Neural crest cell (in vitro differentiated cells): ENCODE measurements at places on chromosomes 3 and 15. TPM values are rescaled to one million over a fixed set of nuclear protein-coding genes. Genes with fewer than 3 reads are reported as not detected.

- DNase-seq: no peak
Measured at GRCh38 chr15:31504462-31504839, 177.8 kb downstream of the KLF13 start.

DNA sequence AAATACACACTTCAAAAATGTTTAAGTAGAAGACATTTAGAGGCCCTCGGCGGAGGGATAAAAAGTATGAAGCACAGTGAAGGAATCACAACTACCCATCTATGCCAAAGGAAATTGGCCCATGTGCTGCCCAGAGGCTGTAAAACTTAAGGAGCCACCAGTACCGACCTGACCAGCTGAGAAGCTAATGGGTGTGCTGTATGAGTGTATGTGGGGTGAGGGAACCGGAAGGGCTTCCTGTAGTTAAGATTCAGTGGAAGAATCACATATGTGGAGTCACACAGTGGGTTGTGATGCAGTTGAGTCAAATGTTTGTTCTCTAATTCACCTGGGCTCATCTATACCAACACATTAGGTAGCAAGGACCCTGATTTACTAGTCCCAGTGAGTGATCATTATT, 516.0 kb upstream of the IL12A start:
- no peak for DNase-seq

DNA sequence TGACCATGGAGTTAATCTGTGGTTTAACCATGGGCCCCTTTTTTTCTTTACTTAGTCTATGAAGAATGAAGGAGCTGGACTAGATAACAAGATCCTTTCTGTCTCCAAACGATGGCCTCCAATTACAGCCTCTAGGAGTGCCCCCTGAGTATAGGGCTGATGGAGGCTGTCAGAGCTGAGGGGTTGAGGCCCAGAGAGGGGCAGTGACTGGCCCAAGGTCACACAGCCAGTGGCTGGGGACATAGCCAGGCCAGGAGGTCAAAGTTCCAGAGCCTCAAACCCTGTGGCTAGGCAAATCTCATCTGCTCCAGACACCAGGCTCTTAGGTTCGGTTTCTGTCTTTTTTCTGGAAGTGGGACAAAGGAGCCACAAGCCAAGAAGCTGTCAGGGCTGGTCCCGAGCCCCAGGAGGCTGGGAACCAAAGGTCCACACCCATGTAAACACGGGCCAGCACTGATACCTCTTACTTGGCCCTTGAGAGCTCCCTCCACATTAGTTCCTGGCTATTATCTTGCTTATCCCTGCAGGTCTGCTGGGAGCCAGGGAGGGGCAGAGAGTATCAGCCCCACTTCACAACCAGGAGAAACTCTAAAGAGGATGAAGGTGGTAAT, 10.3 kb downstream of the RHOV start:
- no peak for DNase-seq

GRCh38 chr15:60373745-60374144, 24.0 kb downstream of the ANXA2 start:
- DNase-seq: no peak

LDHAL6B gene
- total RNA-seq: not detected in 2 replicates

- DNase-seq: no peak
Measured at GRCh38 chr3:166580561-166580960, 743.3 kb upstream of the BCHE start.

PEX11A gene
- 7.2 and 7.9 TPM in 2 replicates for total RNA-seq
